ENCODE measurements at places on chromosomes 11 and 22.
A peak's percentile ranks its signal among the peaks of the same experiment; 100 is the strongest.

- DNase-seq = no peak
Observed at GRCh38 chr11:63508009-63508408, 2.1 kb downstream of the LGALS12 start.

DNA sequence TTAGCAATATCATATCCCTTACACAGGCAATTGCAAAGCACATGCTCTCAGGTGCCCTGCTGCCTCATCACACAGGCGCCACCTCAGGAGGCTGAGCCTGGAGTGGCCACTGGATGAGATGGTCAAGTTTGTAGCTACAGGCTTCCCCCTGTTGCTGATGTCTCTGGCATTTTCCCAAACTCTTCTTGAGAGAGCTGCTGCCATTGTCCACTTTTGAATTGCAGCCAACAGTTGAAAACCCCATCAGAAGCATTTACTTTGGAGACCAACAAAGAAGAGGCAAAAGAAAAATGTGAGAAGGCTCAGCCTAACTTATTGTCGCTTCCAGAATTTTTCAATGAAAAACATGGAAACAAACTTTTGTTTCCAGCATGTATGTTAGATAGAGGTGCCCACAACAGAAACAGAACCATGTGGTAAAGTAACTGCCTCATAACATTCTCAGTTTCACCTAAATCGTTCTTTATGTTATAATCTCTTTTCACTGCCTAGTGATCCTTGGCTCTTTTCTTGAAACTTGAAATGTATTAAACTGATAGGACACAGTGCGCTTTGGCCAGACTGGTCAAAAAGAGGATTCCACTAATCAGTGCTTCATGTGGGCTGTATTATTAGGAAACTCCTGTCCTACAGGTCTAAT is 47.6 kb upstream of the OR8B8 start:
- DNase-seq = no peak

- DNase-seq = no peak
Observed at GRCh38 chr11:26045082-26045481, 286.8 kb upstream of the ANO3 start.

GRCh38 chr11:133946541-133947318 is 10.0 kb downstream of the IGSF9B start:
- no peak for DNase-seq

GRCh38 chr11:102318469-102318868 is 1.2 kb downstream of the BIRC3 start:
- DNase-seq = peak; percentile 22

DNA sequence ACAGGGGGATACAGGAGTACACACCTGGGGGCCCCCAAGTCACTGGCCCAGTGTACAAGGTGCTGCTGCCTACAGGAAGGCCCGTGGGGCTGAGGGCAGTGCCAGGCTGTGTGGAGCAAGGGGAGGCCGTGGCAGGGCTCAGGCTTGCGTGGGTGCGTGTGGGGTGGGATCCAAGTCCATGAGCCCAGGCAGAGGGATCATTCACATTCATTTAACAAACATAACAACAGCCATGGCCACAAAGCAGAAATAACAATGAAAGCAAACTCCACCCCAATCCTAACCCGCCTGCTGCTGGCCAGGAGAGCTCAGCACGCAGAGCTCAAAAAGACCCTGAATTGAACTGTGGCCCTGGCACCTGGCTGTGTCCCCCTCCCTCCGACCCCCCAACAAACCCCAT is 17.0 kb upstream of the SCGB1A1 start:
- no peak for DNase-seq

GRCh38 chr22:49853981-49854831 is 562 bp downstream of the ZBED4 start:
- no peak for DNase-seq

GRCh38 chr11:13415201-13415600 is 47.8 kb downstream of the BTBD10 start:
- DNase-seq = no peak

GRCh38 chr11:47864901-47865300 is 16.8 kb upstream of the NUP160 start:
- DNase-seq = no peak
